ENCODE measurements at places on chromosomes 16 and 17.

- peak; percentile 66 for ATAC-seq
Observed at GRCh38 chr16:85767531-85767930, 16.6 kb upstream of the C16orf74 start.

DNA sequence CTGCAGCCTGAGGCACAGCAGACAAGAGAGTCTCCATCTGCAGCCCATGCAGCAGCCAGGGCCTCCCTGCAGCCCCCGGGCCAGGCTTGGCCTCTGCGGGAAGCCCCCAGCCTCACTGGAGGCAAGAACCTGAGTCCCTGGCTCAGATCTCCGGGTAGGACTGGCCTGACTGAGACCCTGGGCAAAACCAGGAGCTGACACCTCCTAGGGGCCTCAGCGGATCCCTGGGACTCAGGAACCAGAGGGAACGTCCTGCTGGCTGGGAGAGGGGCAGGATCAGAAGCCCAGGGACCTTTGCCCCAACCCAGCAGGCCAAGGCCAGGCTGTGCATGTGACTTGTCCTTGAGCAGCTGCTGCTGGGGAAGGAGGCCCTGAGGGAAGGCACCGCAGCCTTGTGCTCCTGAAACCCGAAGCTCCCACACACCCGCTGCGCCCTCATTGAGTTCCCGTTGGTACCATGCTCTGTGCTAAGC lies 1.7 kb upstream of the PRSS21 start:
- ATAC-seq = no peak

DNA sequence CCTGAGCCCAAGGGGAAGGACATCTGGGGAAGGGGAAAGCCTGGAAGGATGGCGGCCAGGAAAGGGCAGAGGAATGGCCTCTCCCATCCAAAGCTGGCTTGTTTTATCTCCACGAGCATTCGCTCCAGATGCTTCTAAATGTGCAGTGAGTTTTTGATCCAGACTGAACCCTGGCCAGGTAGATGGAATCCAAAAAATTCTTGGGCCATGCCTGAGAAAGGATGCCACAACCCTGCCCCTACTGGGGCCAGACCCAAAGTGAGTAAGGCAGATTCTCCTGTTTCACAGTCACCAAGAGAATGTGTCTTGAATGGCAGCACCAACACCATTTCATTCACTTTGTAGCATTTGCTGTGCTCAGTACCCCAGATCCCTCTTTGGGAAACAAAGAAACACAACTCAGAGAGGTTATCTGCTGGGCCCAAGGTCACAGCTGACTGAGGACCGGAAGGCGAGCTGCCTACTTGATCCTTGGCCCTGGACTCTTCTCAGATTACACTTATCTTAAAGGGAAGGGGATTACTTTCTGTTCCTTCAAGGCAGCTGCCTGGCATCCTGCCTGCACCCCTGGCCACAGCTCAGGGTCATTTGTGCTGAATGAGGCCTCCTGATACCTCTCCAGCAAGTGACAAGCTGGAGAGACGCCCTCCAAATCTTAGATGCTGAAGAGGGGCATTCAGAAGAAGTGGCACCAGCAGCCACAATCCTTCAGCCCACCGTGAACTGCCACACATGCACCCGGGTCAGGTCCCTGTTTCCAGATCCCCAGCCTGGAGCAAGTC lies 3.6 kb downstream of the LRRC75A start:
- no peak for ATAC-seq

DNA sequence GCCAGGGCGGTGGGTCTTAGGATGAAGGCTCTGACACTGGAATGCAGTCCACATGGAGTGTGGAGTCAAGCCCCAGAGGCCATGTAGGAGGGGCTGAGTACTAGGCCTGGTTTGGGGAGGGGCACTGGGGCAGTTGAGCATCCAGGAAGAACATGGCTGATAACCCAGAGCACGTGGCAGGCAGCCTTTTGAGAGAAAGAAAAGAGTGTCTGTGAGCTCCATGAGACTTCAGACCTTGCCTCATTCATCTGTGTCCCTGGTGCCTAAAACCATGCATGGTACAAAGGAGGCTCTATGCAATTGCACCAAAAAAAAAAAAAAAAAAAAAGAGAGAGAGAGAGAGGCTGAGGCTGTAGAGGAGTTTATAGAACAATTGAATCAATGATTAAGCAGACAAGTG lies 14.6 kb downstream of the SLC46A1 start:
- no peak for ATAC-seq

DNA sequence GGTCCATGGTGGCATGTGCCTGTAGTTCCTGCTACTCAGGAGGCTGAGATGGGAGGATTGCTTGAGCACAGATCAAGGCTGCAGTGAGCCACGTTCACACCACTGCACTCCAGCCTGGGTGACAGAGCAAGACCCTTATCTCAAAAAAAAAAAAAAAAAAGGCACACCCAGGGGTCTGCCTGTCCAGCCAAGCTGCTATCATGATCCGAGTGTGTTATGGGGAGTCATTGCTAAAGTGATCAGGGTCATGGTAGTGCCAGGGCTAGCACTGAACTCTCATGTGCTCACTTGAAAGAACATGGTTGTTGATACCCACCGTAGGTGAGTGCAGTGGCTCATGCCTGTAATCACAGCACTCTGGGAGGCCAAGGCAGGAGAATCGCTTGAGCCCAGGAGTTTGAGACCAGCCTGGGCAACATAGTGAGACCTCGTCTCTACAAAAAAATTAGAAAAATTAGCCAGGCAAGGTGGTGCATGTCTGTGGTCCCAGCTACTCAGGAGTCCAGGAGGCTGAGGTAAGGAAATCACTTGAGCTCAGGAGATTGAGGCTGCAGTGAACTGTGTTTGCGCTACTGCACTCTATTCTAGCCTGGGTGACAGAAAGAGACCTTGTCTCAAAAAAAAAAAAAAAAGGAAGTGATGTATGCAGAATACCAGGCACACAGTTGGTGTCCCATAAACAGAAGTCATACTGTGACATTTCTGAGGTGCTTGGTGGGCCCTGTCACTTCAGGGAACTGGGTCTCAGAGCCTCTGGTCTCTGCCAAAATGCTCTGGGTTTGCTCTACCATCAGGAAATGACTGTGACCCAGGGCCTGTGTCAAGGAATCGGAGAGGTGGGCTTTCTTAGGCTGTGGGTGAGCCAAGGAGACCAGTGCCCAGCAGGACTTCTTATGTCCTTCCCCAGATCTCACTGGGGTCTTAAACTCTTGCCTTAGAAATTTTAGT lies 2.2 kb downstream of the PRM1 start:
- no peak for ATAC-seq
